ENCODE measurements at places on chromosomes 1 and 21.

DNA sequence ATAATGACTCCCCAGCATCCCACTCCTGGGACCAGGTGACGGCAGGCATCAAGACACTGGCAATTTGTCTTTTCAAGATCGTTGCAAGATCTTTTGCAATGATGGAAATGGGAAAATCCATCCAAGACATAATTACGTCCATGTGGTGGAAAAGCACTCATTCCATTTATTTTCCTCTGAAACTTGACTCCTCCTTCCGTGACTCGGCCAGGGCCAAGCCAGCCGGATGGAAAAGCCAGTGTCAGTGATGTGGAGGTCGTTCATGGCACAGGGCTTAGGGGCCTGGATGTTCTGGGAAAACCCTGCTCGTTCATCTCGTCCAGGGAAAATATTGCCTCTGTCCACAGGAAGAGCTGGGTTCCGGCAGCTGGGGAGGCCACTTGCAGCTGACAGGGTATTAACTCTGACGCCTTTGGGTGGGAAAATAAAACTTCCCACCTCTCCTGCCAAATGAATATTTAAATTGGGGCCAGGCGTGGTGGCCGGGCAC lies 46.2 kb downstream of the C1orf198 start:
- peak; percentile 84 for DNase-seq

GRCh38 chr1:220391491-220391890 lies 119.2 kb upstream of the RAB3GAP2 start:
- no peak for DNase-seq

- peak; percentile 62 for DNase-seq
Observed at GRCh38 chr1:185957441-185958363, 223.5 kb downstream of the HMCN1 start.

- DNase-seq, result no peak
Observed at GRCh38 chr1:85024736-85025135, 23.6 kb downstream of the MCOLN3 start.

- no peak for DNase-seq
Observed at GRCh38 chr1:180675586-180675985, 43.8 kb downstream of the XPR1 start.

Data from fibroblast of gingiva (primary cell).